ENCODE measurements at places on chromosomes 5 and 9.

GRCh38 chr5:115961381-115962238, 665 bp upstream of the LVRN start:
- DNase-seq = no peak

GRCh38 chr5:128213340-128213739, 129.8 kb downstream of the SLC12A2 start:
- no peak for DNase-seq

DNA sequence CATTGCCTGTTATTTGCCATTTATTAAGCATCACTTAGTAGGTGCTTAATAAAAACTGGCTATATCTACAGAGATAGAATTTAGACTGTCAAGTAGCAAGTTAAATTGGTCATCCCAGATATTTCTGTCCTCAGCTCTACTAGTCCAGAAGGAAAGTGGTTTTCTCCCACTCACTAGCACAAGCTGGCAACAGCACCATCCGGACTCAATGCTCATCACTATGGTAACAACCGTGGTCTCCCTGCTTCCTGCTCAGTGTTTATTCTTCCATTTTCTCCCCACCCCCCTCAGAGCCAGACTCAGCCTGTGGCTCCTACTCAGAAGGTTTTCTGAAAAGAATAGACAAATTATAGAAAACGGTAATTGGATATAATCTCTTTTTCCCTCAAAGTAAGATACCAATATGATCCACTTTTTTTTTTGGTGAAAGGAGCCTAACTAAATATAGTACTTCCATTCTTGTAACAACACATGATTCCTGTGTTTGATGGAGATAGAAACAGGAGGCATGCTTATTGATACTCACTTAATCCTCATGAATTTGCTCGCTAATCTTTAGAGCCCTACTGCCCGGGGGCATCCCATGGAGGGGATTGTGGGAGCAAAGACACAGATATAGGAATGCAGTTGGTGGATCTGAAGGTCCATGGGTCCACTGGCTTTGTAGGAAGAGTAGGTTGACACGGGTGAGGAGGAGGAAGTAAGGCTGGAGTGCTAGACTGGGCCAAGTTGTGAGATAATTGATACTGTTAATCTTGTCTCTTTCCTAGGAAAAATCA, 191.4 kb downstream of the MAN2A1 start:
- DNase-seq = peak; percentile 15

GRCh38 chr5:14914623-14915260, 43.2 kb upstream of the ANKH start:
- no peak for DNase-seq

GRCh38 chr9:133424187-133424586, 2.0 kb downstream of the ADAMTS13 start:
- no peak for DNase-seq

DNA sequence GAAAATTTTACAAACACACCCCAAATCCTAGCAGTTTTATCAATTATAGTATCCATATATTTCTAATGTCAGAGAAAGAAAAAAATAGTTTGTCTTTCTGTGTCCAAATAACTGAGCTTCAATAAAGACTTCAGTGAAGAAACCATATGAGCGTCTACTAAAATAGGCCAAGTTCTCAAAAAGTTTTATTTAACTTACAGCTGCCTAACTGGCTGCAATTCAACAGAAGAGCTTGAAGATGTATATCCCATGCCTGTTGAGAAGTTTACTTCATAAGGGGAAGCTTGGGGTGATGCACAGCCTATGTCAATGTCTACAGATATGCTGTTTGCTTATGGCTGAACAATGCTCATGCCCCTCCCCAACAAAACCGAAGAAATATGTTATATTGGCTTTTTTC, 43.7 kb upstream of the ELOVL7 start:
- no peak for DNase-seq

DNA sequence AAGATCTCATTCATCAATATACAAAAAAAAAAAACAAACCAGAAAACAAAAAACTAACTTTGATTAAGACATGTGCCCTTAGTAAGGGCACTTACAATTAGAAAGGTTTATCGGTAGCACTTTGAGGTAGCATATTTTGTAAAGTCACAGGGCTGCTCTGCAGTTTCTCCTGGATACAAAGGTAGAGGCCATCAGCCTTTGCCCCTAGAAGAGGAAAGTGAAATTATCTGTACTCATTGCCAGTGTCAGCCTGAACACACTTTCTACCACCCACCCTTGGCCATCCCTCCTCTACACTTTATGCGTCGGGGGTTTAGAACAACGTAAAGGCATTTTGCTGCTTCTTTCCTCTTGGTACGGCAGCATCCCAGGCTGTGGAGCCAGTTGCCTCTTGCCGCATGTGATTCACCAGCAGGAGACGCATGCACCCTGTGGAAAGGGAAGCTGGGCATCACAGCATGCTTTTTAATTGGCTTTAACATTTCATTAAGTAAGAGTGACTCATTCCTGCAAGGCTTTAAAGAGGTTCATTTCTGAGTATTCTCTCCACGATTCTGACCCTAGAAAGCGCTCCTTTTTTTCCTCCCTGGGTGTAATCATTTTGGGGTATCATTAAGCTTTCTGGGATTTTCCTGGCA, 84.6 kb downstream of the CEMIP2 start:
- no peak for DNase-seq

GRCh38 chr5:81757404-81757803, 6.5 kb upstream of the SSBP2 start:
- no peak for DNase-seq

DNA sequence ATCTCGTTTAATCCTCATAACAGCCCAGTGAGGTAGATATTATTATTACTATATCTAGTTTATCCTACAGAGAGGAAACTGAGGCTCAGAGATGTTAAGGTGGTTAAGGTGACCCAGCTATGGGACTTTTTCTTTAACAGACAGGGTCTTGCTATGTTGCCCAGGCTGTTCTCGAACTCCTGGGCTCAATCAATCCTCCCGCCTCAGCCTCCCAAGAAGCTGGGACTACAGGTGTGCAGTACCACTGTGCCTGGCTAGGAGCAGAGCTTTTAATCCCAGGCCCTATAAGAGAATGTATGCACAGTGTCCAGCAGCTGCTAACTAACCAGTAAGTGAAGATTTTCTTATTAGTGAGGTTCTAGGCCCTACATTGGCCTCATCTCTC, 62.4 kb downstream of the PCDH1 start:
- DNase-seq = no peak

DNA sequence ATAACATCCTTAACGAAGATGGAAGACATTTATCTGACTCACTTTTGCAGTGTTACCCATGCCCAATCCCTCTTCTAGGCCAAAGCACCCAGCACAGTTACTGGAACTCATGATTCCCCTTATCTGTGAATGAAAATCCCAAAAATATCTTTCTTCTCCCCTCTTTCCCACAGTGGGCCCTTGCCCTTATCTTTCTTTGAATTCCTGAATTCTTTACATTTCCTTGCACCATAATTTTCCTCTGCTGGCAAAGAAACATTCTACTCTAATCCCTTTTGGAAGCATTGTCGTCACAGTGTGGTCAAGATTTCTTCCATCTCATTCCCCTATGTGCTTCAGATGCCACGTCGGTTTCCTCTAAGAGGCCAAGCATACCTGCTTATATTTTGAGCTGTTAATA, 135.9 kb upstream of the LIFR start:
- no peak for DNase-seq

DNA sequence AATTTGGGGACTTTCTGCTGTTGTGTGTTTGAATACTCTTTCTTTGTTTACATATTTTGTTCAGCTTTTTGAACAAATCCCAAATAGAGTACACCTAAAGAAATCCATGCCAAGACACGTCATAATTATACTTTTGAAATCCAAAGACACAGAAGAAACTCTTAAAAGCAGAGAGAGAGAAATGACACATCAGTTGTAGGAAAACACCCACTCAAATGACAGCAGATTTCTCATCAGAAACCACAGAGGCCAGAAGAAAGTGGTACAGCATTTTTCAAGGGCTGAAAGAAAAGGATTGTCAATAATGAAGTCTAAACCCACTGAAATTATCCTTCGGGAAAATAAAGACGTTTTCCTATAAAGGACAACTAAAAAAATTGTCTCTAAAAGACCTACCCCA, 378.6 kb downstream of the GADD45G start:
- DNase-seq = no peak

- DNase-seq = no peak
Observed at GRCh38 chr9:108639696-108640095, 216.1 kb downstream of the ACTL7B start.

GRCh38 chr9:85741095-85741874, 469 bp downstream of the AGTPBP1 start:
- DNase-seq = no peak

DNA sequence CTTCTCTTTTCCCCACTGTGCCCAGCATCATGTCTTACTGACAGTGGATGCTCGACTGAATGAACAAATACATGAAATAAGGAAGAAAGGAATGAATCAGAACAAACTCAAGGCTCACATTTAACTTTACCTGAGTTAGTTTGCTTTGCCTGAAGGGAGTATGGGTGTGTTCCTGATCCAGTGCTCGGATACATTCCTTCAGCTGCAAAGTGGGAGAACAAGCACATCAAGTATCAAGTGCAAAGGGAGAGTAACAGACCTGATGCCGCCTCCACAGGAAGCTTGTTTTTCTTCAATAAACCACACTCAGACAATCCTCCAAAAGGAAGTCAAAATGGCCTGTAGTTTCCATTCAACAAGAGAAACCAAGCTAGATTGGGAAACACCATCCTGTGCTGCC, 66.1 kb downstream of the KIF24 start:
- DNase-seq = no peak

Data from NCI-H1417 treated with DMSO at 0.1 percent for 48 hours (cell line).